ENCODE measurements at places on chromosomes 5 and 9.

GRCh38 chr9:13588151-13589033, 308.9 kb upstream of the MPDZ start:
- peak; percentile 64 for DNase-seq

GRCh38 chr9:9746826-9747225, 866.0 kb downstream of the PTPRD start:
- no peak for DNase-seq

DNA sequence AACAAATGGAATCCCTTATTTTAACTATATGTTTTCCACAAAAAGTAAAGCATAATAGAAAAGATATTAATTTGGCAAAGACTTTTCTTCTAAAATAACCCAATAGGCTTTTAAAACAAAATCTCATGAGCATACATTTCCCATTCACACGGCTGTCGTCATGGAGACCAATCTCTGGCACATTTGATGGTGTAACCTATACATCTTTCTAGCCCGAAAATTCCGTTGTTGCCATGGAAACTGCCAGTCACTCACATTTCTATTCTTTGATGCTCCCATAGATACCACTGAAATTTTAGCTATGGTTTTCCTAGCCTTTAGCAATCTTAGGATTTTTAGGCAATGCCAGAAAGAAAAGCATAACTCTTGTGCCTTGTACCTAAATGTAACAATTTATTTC, 262.9 kb upstream of the TRPM3 start:
- no peak for DNase-seq

DNA sequence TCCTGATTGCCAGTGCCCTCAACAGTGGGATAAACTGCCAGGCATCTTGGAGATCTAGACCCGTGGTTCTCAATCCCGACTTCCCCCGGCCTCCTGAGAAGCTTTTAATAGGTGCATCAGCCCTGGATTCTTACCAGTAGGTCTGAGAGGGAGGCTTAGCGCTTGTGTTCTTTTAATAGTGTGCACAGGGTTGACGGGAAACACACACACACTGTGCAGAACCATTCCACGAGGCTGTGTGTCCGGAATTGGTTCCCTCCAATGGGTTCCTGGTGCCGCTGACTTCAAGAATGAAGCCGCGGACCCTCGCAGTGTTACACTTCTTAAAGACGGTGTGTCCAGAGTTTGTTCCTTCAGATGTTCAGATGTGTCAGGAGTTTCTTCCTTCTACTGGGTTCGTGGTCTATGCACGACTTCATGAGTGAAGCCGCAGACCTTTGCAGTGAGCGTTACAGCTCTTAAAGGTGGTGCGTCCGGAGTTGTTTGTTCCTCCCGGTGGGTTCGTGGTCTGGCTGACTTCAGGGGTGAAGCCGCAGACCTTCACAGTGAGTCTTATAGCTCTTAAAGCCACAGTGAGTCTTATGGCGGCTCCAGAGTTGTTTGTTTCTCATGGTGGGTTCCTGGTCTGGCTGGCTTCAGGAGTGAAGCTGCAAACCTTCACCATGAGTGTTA, 46.6 kb upstream of the PRSS3 start:
- DNase-seq, result no peak

GRCh38 chr5:463952-464351, 21.0 kb downstream of the EXOC3 start:
- DNase-seq, result no peak

DNA sequence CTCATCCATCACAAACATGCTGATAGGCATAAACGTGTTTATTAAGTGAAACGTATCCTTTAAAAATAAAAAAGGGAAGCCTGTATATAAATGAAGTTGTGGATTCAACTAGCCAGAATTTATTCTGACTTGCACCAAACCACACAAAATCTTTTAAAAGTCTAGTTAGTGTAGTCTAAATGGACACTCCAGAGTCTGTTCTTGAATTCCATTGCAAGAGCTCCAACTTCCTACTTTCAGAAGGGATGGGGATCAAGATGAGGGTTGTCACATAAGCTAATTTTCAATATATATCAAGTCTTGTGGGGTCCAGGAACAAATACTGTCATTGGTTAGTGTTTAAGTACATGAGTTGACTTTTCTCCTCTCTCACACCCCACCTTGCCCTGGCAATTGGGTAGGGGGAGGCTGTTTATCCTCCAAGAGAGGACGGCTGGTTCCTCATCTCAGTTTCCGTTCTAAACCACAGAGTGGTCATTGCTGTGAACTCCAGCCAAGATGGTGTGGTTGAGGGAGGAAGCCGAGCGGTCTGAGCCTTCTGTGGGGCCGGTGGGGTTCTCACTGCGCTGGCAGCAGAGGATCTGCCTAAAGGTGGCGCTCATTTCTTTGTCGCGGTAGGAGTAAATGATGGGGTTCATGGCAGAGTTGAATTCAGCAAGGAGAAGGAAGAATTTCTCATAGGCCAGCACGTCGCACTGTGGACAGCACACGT, 163.2 kb downstream of the LPAR1 start:
- DNase-seq, result no peak

DNA sequence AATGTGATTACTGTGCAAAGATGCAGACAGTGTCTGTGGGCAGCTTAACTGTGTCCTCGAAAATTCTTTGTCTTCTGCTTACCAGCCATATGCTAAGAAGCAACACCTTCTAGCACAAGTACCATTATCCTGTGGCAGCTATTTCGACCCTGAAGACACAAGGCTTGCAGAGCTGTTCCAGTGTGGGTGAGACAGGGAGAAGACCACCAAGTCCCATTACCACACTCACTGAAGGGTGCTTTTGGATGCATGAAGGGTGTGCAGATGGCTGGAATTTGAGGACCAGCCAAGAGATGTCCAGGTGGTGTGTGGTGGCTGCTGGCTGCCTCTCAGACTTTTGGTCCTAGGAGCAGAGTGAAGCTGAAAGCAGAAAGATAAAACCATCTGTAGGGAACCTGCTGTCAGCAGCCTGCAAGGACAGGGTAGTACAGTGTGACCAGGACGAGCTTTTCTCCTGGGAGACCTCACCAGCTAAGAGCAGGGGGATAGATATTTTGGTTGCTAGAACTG, 161.8 kb downstream of the ICE1 start:
- DNase-seq, result no peak

DNA sequence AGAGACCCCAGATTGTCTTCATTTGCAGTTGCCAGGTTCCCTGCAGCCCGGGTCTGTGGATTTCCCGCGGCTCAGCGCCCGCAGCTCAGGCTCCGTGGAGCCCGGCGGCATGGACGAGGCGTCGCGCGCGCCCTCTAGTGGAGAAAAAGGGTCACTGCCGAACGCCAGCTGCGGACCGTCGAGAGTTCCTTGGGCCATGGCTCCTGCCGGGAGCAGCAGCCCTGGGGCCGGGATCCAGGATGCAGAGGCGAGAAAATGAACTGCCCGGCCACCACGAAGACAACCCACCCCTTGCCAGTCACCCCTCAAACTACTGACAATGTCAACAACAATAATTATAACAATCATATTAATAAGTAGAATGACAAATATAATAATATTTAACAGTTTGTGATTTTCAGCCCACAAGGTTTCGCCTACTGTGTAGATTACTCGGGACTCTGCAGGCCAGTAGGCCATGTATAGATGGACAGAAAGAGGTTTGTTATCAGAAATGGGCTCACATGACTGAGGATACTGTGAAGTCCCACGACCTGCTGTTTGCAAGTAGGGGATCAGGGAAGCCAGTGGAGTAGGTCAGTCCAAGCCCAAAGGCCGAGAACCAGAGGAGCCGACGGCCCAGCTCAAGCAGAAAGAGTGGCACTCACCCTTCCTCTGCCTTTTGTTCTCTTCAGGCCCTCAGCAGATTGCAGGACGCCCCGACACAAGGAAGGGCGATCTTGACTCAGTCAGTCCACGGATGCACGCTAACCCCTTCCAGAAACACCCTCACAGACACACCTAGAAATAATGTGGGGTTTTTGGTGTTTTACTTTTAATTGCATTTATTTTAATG, 43.1 kb downstream of the BOD1 start:
- peak; percentile 32 for DNase-seq

- DNase-seq, result no peak
These were observed 318.7 kb downstream of the ASTN2 start for GRCh38 chr9:117096138-117096537.

- DNase-seq, result no peak
These were observed 166.1 kb downstream of the BNC2 start for GRCh38 chr9:16704116-16705110.

DNA sequence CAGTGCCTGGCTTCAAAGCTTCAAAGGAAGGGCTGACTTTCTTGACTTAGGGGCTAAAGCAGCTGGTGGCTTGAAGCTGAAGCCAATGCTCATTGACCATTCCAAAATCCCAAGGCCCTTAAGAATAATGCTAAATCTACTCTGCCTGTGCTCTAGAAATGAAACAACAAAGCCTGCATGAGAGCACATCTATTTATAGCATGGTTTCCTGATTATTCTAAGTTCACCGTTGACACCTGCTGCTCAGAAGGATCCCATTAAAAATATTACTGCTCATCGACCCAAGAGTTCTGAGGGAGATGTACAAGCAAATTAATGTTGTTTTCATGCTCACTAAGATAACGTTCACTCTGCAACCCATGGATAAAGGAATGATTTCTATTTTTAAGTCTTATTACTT, 6.7 kb downstream of the TMEM174 start:
- no peak for DNase-seq

- no peak for DNase-seq
These were observed 3.8 kb downstream of the ZNF622 start for GRCh38 chr5:16461782-16462181.

DNA sequence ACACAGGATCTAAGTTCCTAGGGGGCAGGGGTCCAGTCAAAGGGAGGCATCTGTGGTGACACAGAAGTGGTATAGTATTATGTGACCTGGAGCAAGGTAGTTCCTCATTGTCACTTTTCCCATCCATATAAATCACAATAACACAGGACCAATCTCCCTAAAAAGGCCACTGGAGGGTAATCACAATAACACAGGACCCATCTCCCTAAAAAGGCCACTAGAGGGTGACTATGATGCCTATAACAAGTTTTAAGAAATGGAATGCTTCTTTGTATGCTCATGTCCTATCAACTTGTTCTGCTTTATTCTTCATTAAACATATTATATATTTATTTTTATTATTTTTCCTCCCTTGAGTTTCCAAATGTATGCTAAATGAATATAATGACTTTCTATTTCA, 254.6 kb downstream of the ASTN2 start:
- no peak for DNase-seq

DNA sequence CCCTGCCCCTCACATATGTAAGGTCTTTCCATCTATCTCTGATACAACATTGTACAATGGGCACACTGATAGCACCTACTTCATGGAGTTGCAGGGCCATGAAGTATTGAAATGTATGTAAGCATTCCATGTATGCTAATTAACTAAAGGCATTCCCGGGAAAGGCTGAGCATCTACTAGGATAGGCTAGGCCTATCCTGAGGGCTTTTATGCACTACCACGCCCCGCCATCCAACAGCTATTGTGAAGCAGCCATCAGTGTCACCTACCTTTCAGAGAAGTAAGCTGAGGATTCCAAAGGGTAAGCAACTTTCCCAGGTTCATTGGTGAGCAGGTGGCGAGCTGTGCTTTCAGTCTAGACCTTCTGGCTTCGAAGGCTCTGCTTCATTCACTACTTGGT, 47.6 kb downstream of the NSG2 start:
- DNase-seq, result no peak

- DNase-seq, result no peak
These were observed 163.5 kb downstream of the C9orf50 start for GRCh38 chr9:129457325-129457779.

- no peak for DNase-seq
These were observed 74.1 kb upstream of the LRRTM2 start for GRCh38 chr5:138949223-138949574.

DNA sequence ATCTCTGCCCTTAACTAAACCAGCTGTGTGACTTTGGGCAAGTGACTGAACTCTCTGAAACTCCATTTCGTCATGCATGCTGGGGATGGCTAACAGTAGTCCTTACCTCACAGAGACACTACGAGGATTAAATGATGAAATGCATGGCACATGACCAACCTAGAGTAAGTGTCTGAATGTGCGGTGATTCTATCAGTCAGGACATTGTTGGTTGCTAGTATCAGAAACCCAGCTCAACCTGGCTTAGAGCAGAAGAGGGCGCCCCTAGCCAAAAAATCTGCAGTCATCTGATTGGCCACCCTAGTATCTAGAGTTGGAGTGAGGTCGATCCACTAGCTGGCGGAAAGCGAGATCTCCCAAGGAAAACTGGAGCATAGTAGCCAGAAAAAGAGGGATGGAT, 25.2 kb downstream of the NEURL1B start:
- no peak for DNase-seq

- peak; percentile 20 for DNase-seq
These were observed 46.8 kb upstream of the ANKRD55 start for GRCh38 chr5:56279979-56280378.

GRCh38 chr9:104977580-104977979, 49.6 kb upstream of the ABCA1 start:
- no peak for DNase-seq

DNA sequence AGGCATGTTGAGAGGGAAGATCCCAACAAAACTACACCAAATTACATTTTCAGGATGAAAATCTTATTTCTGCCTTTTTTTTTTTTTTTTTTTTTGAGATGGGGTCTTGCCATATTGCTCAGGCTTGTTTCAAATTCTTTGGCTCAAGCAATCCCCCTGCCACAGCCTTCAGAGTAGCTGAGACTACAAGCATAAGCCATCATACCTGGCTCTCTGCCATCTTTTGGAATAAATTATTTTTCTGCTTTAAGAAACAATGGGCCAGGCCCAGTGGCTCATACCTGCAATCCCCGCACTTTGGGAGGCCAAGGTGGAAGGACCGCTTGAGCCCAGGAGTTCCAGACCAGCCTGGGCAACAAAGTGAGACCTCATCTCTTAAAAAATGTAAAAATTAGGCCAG, 14.3 kb downstream of the AFF4 start:
- DNase-seq, result no peak

- DNase-seq, result no peak
These were observed 299.6 kb downstream of the FBXL7 start for GRCh38 chr5:15799612-15800011.

DNA sequence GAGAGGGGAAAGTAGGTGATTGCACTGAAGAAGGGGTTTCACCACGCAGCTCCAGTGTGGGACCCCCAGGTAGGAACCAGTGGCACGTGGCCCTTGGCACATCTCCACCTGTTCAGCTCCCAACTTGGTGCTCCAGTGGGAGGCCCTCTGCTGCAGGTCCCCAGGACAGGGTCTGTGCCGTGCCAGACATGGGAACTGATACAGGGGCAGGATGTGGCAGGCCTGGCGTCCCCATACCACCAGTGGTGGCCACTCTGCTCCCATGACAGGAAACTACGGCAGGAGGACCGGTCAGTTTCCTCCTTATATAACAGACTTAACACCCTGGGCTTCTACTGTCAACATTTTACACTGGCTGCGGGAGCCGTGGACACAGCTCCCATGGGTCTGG, 67.3 kb downstream of the PSMB7 start:
- no peak for DNase-seq

DNA sequence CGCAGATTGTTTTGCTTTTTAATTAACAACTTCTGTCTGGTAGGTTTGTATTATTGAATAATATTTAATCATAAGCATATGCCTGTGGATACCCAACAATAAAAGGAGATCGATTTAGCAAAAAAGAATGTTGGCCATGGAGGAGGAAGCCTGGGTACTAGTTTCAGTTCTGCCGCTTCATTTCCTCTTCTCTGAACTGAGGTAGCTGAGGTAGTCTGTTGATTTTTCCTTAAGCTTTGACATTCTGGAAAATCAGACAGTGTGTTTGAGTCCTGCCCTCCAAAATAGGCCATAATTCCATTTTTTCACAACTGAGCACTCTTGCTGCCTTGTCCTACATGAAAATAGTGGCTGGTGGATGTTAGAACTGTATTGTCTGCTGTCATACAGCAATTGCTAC, 6.0 kb upstream of the GPR21 start:
- DNase-seq, result no peak

- no peak for DNase-seq
These were observed 145.7 kb downstream of the ACER2 start for GRCh38 chr9:19554529-19554928.

GRCh38 chr9:3578786-3579185, 53.0 kb upstream of the RFX3 start:
- no peak for DNase-seq

All from COLO829 (cell line).